ENCODE measurements at places on chromosomes 2 and 18.
A peak's percentile ranks its signal among the peaks of the same experiment; 100 is the strongest.

DNA sequence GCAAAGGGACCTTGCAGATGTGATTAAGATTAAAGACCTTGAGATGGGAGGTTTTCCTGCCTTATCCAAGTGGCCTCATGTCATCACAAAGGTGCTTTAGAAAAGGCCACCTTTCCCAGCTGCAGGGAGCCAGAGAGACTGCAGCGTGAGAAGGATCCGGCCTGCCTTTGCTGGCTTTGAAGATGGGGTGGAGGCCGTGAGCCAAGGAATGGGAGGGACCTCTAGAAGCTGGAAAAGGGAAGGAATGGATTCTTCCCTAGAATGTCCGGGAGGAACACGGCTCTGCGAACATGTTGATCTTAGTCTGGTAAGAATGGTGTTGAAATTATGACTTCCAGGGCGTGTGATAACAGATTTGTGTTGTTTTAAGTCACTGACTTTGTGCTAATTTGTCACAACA, 39.9 kb upstream of the CREG2 start:
- DNase-seq, result no peak

DNA sequence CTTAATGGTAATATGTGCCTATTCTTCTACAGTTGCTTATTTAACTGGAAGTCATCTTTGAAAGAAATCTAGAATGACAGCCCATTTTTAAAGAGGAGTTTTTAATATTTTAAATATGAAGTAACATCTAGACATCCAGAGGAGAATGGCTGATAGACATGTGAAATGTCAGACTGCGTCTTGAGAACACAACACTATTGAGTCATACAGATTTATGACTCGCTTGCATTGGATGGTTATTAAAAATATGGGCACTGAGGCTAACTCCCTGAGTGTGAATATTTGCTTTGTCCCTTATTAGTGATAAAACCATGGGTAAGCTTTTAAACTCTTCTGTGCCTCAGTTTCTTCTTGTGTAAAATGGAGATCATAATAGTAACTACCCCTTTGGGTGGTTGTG, 22.9 kb downstream of the TDRD15 start:
- no peak for DNase-seq

DNA sequence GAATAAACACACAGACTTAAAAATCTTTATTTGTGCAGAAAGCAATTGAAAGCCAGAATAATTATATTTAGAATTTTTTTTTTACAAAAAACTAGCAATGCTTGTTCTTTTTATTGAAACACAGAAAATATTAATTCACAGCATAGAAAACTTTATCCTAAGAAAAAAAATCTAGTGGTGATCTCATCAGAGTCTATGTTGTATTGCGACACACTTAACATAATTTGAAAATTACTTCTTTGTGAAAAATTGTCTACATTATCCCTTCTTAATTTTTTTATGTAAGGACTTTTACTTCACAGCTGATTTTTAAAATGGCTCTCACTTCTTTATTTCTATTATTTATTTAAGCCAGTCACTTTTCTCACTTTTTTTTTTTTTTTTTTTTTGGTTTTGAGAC, 103.4 kb downstream of the LDLRAD4 start:
- no peak for DNase-seq

DNA sequence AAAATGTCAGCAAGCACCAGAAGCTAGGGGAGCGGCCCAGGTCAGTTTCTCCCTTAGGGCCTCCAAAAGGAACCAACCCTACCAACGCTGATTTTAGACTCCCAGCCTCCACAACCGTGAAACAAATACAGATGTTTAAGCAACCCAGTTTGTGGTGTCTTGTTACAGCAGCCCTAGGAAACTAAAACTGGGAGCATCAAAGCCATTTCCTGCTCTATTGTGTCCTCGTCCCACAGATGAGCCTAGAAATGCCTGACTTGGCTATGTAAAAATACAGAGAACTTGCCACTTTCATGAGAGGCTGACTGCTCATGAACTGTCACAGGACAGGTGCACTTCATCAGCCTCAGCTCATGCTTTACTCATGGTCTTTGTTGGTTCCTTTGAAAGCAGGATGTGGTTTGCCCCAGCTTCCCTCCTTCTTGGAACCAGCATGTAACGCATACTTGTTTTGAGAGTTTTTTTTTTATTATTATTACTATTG, 97.6 kb upstream of the SLC39A10 start:
- DNase-seq, result peak; percentile 94

DNA sequence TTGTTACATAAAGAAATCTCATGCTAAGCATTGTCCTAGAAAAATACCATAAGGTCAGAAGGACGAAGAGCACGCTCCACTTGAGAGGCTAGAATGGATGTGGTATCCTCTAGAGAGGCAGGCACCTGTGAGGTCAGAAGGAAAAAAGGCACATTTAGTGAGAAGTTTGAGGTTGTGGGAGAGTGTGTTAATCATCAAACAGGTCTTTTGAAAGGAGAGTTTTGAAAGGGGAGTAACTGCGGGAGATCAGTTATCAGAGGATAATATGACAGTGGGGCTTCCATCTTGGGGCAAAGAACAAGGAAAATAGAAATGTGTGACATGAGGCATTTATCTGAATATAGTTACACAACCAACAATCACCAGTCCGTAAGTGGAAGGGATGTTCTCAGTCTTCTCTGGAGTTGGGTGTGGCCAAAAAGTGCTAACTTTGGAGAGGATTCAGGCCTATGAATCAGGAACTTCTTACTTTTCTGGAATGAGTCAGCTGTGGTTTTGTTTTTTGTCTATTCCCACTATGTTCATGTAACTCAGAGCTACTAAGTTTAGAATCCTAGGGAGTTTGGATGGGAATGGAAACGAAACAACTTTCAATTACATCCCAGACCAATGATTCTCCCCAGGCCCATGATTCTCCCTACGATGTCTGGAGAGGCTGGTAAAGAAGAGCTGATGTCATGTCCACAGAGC, 451.4 kb upstream of the ST6GAL2 start:
- no peak for DNase-seq

DNA sequence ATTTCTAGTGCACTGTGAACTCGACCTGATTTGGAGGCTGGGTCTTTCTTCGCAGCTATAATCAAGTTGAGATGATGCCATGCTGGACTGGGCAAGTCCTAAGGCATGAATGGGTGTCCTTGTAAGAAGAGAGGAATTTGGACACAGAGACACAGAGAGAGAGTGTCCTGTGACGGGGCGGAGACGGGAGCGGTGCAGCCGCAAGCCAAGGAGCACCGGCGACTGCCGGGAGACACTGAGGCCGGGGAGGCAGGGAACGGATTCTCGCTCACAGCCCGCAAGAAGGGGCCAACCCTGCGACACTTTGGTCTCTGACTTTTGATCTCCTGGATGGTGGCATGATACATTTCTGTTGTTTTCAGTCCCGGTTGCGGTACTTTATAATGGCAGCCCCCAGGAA, 22.4 kb upstream of the MBP start:
- no peak for DNase-seq

DNA sequence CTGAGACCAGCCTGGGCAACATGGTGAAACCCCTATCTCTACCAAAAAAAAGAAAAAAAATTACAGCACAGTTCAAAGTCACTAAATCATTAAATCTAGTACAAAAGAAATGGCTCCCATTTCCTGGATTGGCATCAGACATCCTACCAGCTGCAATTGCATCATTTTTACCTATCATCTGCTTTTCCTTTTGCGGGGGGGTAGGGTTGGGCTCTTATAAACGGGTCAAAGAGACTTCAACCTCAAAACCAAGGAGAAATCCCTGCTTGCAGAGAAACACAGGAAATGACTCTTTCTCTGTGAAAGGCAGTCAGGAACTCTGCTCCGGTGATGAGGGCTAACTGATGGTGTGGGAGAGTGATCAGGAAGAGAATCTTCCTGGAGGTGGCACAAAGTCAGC, 45.3 kb upstream of the RFX8 start:
- peak; percentile 57 for DNase-seq

DNA sequence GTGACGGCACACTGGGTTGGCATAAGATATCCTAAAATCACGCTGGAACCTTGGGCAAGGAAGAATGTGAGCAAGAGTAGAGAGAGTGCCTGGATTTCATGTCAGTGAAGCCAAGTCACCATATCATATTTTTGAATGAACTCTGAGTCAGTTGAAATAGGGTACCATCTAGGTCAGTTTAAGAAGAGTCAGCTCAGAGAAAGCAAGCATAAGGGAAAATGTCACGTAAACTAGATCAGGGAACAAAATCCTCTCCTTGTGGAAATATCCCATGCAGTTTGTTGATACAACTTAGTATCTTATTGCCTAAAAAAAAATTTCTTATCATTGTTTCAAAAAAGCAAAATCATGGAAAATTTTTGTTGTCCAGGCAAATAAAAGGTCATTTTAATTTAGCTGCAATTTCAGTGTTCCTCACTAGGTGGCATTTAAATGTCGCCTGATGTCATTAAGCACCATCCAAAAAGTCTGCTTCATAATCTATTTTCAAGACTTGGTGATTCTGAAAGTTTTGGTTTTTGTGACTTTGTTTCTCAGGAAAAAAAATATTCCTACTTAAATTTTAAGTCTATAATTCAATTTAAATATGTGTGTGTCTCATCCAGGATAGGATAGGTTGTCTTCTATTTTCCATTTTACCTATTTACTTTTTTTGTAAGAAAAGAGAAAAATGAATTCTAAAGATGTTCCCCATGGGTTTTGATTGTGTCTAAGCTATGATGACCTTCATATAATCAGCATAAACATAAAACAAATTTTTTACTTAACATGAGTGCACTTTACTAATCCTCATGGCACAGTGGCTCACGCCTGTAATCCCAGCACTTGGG, 19.6 kb downstream of the RSAD2 start:
- DNase-seq, result peak; percentile 55

GRCh38 chr2:230634146-230634545, 78.5 kb upstream of the CAB39 start:
- no peak for DNase-seq

DNA sequence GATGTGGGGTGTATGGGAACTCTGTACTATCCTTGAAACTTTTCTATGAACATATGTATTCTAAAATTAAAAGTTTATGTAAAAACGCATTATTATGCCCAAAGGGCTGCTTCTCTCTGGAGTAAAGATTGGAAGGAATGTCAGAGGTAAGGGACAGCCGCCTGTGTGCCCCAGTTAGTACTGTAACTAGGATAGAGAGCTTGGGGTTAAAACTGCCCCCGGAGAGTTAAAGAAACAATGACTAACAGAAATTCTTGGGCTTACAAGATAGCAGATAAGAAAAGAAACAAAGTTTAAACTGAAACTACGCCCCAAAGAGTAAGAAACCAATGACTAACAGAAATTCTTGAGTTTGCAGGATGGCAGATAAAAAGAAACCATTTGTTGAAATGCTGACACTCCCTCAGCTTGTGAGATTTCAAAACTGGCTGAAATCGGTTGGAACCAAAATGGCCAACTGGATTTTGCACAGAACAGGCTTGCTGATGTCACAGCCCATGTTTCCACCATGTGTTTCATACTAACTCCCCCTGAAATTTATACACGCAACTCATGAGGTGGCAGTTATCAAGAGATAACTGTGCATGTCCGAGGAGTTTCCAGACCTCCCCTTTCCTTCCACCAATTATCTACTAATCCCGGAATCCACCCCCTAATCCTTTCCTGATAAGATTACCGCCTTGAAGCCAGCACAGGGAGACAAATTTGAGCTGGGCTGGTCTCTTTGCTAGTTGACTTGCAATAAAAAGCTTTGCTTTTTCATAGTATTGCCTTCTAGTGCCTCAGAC, 8.7 kb upstream of the TXNDC2 start:
- DNase-seq, result peak; percentile 94

DNA sequence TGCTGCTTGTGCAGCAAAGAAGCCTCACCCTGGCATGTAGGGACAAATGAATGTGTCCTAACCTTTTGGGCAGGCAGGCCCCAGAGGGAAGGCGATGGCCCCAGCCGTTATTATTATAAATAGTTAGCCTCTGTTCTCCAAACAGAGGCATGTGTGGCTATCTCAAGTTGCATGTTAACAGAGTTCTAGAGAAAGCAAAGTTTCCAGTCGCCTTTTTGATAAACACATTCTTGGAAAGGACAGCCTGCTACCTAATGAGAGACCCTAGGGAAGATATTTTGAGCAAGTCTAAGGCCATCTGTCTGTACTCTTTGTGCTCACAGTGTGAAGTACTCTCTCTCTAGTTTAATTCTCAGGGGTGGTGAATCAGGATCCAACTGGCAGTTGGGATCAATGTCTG, 97.4 kb upstream of the FHL2 start:
- no peak for DNase-seq

DNA sequence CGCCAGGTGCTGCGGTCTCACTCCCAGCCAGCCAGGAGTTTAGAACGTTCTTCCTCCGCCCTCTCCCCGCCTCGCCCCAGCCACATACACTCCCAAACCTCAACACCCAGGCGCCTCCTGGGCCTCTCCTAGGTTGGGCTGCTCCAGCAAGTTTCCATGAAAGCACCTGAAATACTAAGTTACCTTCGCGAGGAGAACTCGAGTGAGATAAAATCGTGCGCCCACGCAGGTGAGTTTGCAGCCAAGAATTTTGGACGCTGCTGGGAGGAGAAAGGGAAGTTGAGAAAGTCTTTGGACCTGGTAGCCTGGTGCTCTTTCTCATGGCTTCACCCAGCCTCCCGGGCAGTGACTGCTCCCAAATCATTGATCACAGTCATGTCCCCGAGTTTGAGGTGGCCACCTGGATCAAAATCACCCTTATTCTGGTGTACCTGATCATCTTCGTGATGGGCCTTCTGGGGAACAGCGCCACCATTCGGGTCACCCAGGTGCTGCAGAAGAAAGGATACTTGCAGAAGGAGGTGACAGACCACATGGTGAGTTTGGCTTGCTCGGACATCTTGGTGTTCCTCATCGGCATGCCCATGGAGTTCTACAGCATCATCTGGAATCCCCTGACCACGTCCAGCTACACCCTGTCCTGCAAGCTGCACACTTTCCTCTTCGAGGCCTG, at the start of gene GPR39:
Gene GPR39 (plus strand): TSS at position 83 of the 673 bp plus-strand sequence.
- DNase-seq, result no peak

GRCh38 chr2:177396703-177397460, 4.3 kb downstream of the AGPS start:
- peak; percentile 11 for DNase-seq

GRCh38 chr2:56707650-56708049, 523.9 kb downstream of the CCDC85A start:
- DNase-seq, result no peak

Data from NB4 (cell line).